ENCODE measurements at places on chromosomes 11 and 22.

DNA sequence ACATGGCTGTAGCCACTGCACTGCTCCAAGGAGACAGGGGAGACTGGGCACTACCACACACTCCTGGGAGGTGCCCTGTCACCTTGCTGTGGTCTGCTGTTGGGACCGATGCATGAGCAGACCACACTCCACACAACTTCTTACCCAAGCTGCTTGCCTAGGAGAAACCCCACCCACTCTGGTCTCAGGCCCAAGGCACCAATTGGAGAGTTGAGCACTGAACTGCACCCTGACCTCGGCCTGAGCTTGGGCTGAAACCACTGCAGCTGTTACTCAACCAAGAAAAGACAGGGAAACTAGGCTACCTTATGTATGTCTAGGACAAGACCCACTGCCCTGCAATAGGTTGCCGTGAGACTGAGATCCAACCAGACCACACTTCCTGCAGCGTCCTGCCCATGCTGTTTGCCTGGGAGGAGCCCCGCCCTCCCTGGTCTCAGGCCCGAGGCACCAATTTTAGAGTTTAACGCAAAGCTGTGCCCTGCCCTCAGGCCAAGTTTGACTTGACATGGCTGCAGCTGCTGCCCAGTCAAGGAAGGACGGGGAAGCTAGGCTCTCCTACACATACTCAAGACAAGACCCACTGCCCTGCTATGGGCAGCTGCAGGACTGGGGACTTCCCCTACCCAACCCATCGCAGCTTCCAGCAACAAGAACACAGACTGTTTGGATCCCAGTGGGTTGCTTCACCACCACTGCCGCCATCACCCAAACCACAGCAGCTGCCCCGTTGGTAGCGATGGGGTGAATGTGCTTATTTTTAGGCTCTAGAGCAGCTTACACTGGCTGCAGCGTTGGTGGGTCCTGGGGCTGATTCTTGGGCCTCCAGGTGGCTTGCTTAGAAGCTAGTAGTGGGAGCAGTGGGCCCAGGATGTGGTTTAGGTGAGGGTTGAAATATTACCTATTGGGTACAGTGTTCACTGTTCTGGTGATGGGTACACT, 66.8 kb downstream of the BRD1 start:
- peak; percentile 15 for DNase-seq

GRCh38 chr11:20005747-20006146, 154.5 kb downstream of the DBX1 start:
- DNase-seq, result no peak

DNA sequence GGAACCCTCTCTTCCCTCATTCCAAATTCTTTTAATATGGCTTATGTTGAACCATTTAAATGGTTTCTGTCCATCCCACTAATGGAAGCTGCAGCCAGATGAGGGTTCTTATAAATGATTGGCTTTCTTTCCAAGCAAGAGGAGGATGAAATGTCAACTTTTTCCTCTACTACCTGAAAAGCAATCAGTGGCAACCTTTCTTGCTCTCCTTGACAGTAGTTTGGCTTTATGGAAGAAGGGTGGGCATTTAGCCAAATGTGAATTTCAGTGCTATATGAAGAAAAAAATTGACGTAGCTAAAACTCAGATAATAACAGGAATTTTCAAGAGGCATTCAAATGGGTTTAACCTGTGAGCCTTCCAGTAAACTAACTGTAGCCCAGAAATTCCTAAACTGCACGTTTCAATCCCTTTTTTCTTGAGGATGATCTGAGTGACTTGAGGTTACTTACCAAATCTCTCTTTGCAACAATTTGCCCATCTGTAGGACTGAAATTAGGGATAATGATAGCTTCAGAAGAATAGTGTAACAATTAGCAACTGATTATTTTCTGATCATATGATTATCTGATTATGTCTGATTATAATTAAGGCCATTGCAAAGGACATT, 90.9 kb downstream of the EXT2 start:
- no peak for DNase-seq

DNA sequence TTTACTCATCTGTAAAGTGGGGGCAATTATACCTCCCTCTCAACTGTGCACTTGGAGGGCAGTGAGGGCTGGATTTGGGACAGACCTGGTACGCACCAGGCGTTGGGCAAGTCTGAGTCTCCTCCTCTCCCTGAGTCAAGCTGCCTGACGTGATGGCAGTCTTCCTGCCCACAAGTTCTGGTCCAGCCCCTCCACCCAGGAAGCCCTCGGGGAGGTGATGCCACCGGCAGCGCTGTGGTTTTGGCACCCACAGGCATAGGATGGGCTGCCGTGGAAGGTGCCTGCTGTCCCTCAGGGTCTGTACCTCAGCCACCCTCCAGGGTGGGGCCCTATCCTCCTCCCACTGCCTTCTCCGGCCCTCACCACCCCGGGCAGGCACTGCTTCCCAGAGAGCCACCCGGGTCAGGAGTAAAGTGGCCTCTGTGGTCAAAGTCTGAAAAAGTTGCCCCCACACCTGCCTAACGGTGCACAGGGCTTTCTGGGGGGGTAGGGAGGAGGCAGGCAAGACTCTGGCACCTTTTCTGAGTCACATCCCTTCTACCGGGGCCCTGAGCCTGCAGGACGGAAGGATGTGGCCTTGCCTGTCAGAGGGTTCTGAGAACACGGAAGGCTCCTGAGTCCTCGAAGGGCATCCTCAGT, 6.5 kb upstream of the APOBEC3H start:
- DNase-seq, result no peak

DNA sequence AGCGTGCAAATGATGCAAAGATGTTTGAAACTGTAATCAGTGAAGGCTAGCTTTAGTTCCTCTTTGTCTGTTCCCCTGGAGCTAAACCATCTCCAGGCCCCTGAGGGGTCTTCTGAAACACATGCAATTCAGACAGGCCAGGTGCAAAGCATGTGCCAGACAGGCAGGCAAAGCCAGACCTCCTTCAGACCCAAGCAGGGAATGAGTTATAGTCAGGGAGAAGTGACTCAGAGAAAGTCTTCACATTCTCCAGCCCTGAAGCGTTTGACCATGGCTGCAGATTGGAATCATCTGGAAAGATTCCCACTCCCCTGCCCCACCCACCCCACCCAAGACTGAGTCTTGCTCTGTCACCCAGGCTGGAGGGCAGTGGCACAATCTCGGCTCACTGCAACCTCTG, 187.0 kb upstream of the ISX start:
- DNase-seq, result no peak

DNA sequence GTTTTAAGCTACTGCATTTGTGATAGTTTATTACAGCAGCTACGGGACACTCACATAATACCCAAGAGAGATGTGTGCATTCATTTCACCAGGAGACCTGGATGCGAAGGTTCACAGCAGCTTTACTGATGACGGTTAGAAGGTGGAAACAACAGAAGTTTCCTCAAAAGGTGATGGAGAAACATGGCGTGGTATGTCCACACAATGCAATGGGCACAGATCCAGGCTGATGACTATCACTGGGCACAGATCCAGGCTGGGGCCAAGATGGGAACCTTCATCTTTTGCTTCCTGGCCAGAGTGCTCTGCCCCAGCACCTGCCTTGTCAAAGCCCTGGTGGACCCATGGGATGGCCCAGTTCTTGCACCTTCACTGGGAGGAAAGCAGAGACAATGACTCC, 30.6 kb upstream of the RFPL3 start:
- no peak for DNase-seq

GRCh38 chr11:8333376-8333775, 69.7 kb upstream of the LMO1 start:
- no peak for DNase-seq

DNA sequence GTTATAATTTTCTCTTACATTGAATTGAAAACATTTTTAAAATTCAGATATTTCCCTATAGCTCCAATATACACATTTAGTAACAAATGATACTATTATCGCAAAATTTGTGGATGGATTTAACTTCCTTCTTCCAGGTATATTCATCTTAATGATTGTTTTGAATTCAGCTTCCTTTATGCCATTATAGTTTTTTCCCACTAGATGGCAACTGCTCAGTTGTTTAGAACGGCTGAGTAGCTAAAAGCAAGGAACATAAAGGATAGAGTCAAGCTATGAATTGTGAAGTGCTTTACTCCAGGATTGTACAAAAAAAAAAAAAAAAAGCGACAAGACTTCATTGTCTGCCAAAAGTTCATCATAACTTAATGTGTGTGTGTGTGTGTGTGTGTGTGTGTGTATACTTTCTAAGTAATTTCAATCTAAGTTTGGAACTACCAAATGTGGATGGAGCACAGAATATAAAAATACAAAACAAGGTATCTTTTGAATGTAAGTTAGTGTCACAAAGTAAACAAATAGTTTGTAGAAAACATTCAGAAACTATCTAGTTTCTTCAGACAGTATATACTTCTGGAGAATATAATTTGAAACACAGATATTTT, 846.4 kb downstream of the DLG2 start:
- DNase-seq, result peak; percentile 59

- DNase-seq, result no peak
Measured at GRCh38 chr11:31437742-31438435, 68.2 kb downstream of the DNAJC24 start.

- DNase-seq, result peak; percentile 49
Measured at GRCh38 chr22:21866833-21867527, 465 bp downstream of the MAPK1 start.

DNA sequence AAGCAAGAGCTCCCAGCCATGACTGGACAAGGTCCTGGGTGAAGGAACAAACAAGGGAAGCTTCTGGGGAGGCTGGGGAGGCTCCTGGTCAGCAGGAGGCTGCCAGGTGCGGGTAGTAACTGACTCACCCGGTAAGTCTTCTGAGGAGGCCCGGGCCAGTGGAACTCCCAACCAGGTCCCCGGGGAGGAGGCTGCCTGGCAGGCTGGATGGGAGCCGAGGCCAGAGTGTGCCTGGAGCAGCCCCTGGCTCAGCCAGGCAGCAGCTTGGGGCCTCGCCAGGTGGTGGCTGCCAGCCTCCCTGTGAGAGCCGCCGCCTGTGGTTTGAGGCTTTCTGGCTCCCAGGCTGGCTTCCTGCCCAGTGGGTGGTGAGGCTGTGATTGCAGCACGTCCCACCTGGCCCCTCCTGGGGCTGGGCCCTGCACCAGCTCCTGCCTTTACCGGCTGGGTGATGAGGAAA, 46.2 kb downstream of the IGF2 start:
- peak; percentile 64 for DNase-seq

DNA sequence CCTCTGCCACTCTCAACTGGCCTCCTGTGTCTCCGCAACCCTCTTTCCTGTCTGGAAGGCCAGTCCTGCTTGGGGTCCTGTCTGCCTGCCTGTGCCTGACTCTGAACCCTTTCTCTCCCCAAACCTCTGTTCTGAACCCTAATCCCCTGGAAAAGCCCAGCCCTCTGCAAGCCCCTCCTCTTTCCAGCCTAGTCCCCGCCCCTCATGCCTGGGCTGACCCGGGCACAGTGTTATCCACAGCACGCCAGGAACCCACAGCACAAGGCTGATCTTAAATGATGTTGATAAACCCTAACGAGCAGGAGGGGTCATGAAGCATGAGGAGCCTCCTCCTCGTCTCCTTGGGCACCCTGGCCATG, at the start of gene IFITM10:
TSS of gene IFITM10 (minus strand) at position 115 of the 359 bp plus-strand sequence. CDS start 153 bp downstream, outside the sequence.
- DNase-seq, result no peak

DNA sequence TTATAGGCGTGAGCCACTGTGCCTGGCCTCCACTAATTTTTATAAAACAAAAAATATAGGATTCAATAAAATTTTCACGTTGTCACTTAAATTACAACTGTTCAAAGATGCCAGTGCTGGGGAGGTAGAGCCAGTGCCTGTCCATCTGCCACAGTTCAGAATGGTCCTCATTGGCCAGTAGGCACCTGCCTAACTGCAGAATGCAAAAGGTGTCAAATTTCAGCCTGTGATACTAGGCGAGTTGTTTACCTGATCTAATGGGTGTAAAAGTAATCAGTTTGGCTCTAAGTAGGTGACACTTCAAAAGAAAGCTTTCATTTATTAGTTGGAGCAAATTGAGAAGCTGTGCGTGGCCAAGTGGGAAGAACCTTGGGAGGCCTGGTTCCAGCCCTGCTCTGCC, 2.4 kb downstream of the SMARCB1 start:
- no peak for DNase-seq
